ENCODE measurements at places on chromosomes 1 and 21. TPM values are rescaled to one million over a fixed set of nuclear protein-coding genes. Genes with fewer than 3 reads are reported as not detected.

Gene HES3
- not detected for total RNA-seq

Gene S100A3
- not detected for total RNA-seq

Gene PLA2G2F
- not detected for total RNA-seq

Gene OR6K3
- total RNA-seq, result not detected

Gene FAM167B
- 2.1 TPM for total RNA-seq

Gene IVL
- not detected for total RNA-seq

Gene BOLA1
- total RNA-seq, result 7.0 TPM

Gene OR10Z1
- not detected for total RNA-seq

Gene EVA1B
- 366 TPM for total RNA-seq
